ENCODE measurements at places on chromosomes 11 and 22. TPM values are rescaled to one million over a fixed set of nuclear protein-coding genes. Genes with fewer than 3 reads are reported as not detected.
A peak's percentile ranks its signal among the peaks of the same experiment; 100 is the strongest.

The ZNF215 gene
- 1.5 TPM for total RNA-seq

DNA sequence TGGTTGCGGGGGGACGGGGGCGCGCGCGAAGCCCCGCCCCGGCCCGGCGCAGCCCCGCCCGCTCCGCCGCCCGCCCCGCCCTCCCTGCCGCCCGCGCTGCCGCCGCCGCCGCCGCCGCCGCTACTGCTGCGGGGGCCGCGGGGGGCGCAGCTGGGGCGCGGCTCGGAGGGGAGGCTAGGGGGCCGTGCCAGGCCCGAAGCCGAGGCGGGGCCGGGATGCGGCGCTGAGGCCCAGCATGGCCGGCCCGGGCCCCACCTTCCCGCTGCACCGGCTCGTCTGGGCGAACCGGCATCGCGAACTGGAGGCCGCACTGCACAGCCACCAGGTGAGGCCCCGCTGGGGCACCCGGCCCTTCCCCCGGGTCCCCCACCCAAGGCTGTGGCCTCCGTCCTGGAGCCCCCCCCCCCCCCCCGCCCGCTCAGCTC, at the start of gene ANKRD13D:
Gene ANKRD13D (plus strand): TSS at position 78 of the 425 bp plus-strand sequence. CDS start 158 bp downstream, at position 236.
- peak within 1 kb of the TSS; percentile 98 for H3K27ac ChIP-seq
- H3K4me1 ChIP-seq, result peaks cover 67% of the 10 kb centered on the region
- DNase-seq, result no peak
- H3K27me3 ChIP-seq, result no peaks in the 10 kb centered on the region

- no peaks in the 10 kb centered on the region for H3K36me3 ChIP-seq
- H3K4me1 ChIP-seq, result no peaks in the 10 kb centered on the region
- no peak overlapping the region for H3K4me3 ChIP-seq
- no peak for DNase-seq
Observed at GRCh38 chr11:92644595-92645445, 324.6 kb upstream of the MTNR1B start.

GRCh38 chr11:47136921-47137320, 39.8 kb downstream of the ARFGAP2 start:
- no peak overlapping the region for H3K4me3 ChIP-seq
- H3K4me1 ChIP-seq, result peaks cover 14% of the 10 kb centered on the region
- no peak overlapping the region for H3K27ac ChIP-seq
- H3K36me3 ChIP-seq, result no peaks in the 10 kb centered on the region
- DNase-seq, result no peak

DNA sequence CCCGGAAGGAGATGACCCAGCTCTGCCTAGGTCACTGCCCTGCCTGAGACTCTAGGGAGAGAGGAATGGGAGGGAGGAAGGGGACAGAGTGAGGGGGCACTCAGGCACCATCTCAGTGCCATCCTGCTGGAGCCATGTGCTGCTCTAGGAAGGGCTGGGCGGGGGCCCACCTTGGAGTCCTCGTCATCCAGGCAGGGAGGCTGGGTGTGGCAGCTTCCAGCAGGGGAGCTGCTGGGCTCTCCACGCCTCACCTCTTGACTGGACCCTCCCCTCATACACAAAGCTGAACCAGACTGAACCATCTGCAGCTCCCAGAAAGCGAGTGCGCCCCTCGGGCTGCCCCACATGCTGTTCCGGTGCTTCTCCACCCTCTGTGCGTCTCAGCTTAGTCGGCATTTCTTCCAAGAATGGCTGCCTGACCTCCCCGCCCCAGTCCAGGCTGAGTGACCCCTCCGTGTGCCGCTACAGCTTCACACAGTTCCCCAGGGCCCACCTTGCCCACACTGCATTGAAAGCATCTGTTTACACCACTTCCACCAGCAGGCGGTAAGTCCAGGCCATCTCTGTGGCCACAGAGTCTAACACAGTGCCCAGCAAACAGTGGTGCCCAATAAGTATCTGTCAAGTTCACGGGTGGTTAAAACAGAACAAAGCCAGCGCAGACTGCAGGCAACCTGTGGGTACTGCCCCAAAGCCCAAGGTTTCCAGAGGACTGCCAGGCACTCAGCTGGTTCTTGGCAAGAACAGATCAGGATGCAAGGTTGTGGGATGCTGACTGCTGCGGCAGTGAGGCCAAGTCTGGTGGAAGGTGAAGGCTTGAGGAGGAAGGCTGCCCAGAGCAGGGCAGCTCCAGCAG, 9.4 kb upstream of the TRIM29 start:
- peak; percentile 60 for DNase-seq
- no peak overlapping the region for H3K4me3 ChIP-seq
- peak overlapping the region; percentile 64 for H3K27ac ChIP-seq

- no peak overlapping the region for H3K27ac ChIP-seq
- H3K4me1 ChIP-seq, result no peaks in the 10 kb centered on the region
- H3K27me3 ChIP-seq, result no peaks in the 10 kb centered on the region
Observed at GRCh38 chr11:88438721-88439120, 101.2 kb upstream of the CTSC start.

- no peaks in the 10 kb centered on the region for H3K27me3 ChIP-seq
- no peak overlapping the region for H3K4me3 ChIP-seq
- H3K27ac ChIP-seq, result no peak overlapping the region
- H3K4me1 ChIP-seq, result peaks cover under 1% of the 10 kb centered on the region
Observed at GRCh38 chr22:29197096-29197495, 8.6 kb upstream of the EMID1 start.

GRCh38 chr11:32231909-32232493, 141.1 kb downstream of the RCN1 start:
- no peak for DNase-seq
- no peaks in the 10 kb centered on the region for H3K36me3 ChIP-seq
- peaks cover 5% of the 10 kb centered on the region for H3K27me3 ChIP-seq
- no peaks in the 10 kb centered on the region for H3K4me1 ChIP-seq

The FGF19 gene
- not detected for total RNA-seq

DNA sequence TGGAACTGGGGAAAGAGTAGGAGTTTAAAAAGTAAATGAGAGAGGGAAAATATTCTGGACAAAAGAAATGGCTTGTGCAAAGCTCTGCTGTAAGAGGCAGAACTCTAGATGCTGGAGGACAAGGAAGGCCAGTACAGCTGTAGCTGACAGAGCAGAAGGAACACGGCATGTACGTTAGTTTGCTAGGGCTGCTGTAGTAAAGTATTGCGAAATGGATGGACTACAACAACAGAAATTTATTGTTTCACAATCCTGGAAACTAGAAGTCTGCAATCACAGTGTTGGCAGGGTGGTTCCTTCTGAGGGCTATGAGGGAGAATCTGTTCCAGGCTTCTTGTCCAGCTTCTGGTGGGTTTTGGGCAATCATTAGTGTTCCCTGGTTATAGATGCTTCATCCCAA, 454.4 kb downstream of the NTM start:
- H3K4me3 ChIP-seq, result no peak overlapping the region
- no peak for DNase-seq
- no peaks in the 10 kb centered on the region for H3K27me3 ChIP-seq
- H3K36me3 ChIP-seq, result no peaks in the 10 kb centered on the region
- H3K27ac ChIP-seq, result no peak overlapping the region

DNA sequence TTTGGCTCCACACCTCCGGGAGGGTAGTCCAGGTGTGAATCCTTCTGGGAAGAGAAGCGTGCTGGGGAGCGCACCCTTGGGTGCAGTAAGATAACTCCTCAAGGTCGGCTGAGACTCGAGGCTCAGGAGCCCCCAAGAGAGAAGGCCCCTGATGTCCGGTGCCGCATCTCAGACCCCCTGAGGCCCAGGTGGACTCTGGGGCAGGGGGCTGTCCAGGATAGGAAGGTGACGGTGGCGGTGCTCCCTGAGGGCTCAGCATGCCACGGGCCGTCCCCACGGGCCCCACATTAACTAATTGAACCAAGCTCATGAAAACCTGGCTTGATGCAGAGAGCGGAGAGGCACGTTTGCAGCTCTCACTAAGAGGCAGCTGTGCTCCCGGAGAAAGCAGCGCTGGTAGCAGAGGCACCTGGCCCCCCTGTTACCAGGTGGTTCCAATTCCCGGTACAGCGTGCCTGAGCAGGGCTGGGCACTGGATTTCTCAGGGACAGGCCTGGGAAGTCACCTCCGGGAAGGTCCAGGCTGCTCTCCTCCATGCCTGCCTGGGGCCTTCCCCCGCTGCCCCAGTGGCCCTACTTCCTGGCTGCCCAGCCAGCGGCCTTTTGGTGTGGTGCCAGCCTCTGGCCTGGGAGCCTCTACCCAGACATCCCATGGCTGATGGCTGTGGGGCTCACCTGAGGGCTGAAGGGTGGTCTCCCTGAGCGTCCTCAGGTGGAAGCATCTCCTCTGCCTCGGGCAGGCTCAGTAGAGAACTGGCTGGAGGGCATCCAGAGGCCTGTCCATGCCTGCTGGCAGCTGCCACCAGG, 1.1 kb downstream of the KCNQ1 start:
- no peak for DNase-seq
- no peak overlapping the region for H3K27ac ChIP-seq
- peaks cover 24% of the 10 kb centered on the region for H3K4me1 ChIP-seq
- peaks cover 82% of the 10 kb centered on the region for H3K27me3 ChIP-seq
- H3K4me3 ChIP-seq, result peak overlapping the region; percentile 41
- H3K36me3 ChIP-seq, result no peaks in the 10 kb centered on the region

GRCh38 chr11:61699737-61700160, 19.6 kb downstream of the DAGLA start:
- peaks cover 68% of the 10 kb centered on the region for H3K4me1 ChIP-seq
- DNase-seq, result no peak
- H3K36me3 ChIP-seq, result no peaks in the 10 kb centered on the region
- no peak overlapping the region for H3K4me3 ChIP-seq
- no peak overlapping the region for H3K27ac ChIP-seq

- H3K4me3 ChIP-seq, result no peak overlapping the region
- no peak for DNase-seq
Observed at GRCh38 chr11:57473285-57473841, 13.0 kb downstream of the RTN4RL2 start.

DNA sequence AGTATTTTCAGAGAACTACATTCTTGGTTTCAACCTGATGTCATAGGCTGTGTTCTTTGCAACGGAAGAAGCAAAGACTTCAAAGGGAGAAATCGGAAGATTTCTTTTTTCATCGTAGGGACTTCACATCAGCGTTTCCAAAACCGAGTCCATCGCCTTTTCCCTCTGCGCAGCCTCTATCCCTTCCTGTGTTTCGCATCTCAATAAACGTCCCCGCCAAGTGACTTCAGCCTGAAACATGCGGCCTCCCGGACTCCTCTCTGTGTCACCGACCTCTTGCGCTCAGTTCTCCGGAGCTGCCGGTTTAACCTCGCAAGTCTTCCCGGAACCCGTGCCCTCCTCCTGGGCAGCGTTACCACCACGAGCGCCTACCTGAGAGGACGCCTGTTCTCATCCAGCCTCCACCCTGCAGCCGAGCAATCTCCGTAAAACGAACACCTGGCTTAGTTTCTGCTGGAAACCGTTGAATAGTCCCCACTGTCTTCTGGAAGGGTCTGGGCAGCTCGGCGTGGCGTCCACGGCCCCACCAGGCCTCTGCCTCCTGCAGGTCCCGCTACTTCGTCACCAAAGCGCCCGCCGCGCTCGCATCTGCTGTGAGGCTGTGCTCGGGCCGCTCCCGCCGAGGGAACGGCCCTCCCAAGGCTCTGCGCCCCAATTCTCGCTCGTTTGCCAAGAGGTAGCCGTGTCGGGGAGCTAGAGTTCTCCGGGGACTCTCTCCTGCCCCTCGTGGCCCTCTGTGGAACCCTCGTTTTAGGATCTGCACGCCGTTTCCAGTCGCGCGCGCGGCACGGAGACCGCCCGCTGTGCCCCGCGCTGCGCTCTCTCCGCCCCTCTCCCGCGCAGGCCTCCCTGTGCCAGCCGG, at the start of gene GLB1L3:
Gene GLB1L3 (plus strand): TSS at position 846 of the 862 bp plus-strand sequence. CDS start 362 bp downstream, outside the sequence.
- DNase-seq, result no peak
- no peak within 1 kb of the TSS for H3K27ac ChIP-seq
- peak within 1 kb of the TSS; percentile 48 for H3K4me3 ChIP-seq
- H3K36me3 ChIP-seq, result no peaks in the 10 kb centered on the region
- peaks cover 82% of the 10 kb centered on the region for H3K27me3 ChIP-seq

All from suprapubic skin (tissue), 4 donors.